ENCODE measurements at places on chromosomes 4 and X. TPM values are rescaled to one million over a fixed set of nuclear protein-coding genes. Genes with fewer than 3 reads are reported as not detected.

UVSSA gene
- total RNA-seq: 22.3 TPM

TCEAL6 gene
- total RNA-seq: not detected

ENAM gene
- total RNA-seq: not detected

F8A3 gene
- total RNA-seq: 0.50 TPM

TMSB15A gene
- total RNA-seq: 0.45 TPM

OTUD4 gene
- 45.8 TPM for total RNA-seq

ADAMTS3 gene
- total RNA-seq: not detected

TEX13C gene
- not detected for total RNA-seq

XPNPEP2 gene
- 1.7 TPM for total RNA-seq
